ENCODE measurements at places on chromosomes 7 and 10.

GRCh38 chr7:17472518-17472917 is 174.1 kb downstream of the AHR start:
- DNase-seq: no peak

GRCh38 chr7:36279200-36279925 is 110.3 kb upstream of the ANLN start:
- no peak for DNase-seq

- DNase-seq: no peak
Measured at GRCh38 chr7:21962677-21963076, 17.0 kb upstream of the CDCA7L start.

DNA sequence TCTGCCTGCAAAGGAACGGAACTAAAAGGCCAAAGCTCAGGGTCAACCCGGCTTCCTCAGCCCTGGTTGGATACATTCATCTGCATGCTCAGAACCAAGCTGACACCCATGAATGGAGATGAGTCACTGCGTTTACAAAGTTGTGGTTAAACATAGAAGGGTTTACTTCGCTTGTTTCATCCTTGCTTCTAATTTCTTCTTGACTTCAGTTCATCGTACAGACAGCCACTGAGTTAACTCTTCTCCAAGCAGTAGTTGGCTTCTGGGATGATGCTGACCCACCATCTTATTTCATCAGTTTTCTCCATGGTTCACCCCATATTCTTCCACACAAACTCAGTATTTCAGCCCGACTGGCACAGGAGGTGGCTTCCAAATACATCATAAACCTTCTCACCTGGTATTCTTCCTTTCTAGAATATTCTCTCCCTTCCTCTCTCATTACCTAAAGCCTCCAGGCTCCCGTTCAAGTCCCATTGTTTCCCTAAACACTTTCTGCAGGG is 166.3 kb upstream of the RNF32 start:
- no peak for DNase-seq

DNA sequence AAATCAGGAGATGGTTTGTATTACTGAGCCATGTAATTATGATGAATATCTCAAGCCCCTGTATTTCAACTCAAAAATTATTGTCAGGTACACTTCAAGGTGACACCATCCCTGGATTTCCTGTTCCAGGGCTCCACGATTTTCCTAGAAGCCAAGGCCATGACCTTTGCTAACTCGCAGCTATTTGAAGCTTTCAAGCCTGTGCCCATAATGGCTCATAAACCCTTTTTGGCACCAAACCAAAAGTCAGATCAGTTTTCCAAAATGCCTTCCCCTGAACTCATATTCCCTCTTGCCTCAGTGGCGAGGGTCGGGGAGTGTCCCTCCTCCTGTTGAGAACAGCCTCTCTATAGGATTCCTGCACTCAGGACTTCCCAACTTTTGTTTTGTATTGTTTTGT is 70.8 kb downstream of the HIP1 start:
- no peak for DNase-seq

DNA sequence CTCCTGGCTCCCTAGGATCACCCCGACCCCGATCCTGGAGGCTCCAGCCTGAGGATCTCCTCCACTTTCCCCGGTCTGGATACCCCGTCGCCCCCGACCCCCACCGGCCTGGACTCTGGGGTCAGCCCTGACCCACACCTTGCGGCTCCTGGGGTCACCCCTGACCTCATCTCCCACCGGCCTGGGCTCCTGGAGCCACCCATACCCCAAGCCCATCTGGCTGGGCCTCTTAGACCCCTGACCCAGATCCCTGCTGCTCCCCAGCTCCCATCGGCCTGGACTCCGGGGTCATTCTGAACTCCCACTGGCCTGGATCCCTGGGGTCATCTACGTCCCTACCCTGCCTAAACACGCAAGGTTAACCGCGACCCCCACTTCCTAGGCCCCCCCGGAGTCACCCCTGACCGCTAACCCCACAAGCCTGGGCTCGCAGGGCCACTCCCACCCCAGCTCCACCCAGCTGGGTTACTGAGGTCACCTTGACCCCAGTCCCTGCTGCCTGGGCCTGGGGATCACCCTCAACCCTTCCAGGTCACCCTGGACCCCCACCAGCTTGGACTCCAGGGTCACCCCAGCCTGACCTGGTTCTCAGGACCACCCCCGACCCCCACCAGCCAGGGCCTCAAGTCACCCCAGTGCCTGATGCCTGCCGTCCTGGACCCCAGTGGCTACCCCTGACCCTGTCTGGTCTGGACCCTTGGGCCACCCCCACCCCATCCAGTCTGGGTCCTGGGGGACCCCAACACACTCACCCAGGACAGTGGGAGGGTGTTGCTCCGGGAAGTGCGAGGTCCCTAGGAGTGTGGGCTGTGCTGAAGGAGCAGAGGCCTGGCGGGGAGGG is 1.2 kb downstream of the FOXK1 start:
- peak; percentile 19 for DNase-seq

- no peak for DNase-seq
Measured at GRCh38 chr7:30177186-30177585, 42.4 kb downstream of the MTURN start.

- DNase-seq: no peak
Measured at GRCh38 chr7:91570560-91570959, 306.3 kb downstream of the FZD1 start.

- DNase-seq: no peak
Measured at GRCh38 chr10:103776878-103777591, 78.3 kb downstream of the SH3PXD2A start.

DNA sequence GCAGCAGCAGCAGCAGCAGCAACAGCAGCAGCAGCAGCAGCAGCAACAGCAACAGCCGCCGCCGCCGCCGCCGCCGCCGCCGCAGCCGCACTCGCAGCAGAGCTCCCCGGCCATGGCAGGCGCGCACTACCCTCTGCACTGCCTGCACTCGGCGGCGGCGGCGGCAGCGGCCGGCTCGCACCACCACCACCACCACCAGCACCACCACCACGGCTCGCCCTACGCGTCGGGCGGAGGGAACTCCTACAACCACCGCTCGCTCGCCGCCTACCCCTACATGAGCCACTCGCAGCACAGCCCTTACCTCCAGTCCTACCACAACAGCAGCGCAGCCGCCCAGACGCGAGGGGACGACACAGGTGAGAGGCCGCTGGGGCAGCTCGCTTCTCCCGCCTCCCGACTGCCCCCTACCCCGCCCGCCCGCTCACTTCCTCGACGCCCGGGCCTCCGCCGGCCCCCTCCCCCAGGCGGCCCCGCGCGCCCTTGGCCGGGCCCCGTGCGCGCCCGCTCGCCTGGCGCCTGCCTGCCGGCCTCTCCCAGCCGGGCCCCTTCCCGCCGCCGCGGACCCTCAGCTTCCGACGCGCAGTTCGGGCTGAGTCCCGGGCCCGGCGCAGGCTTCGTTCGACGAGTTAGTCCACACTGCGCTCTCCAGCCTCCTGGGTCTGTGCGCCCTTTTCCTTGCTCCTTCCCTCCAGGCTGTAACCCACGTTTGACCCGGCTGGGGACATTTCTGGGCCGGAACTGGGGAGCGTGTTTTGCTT is 882 bp downstream of the DLX6 start:
- peak; percentile 65 for DNase-seq

- no peak for DNase-seq
Measured at GRCh38 chr10:128097783-128098182, 28.4 kb downstream of the MKI67 start.

DNA sequence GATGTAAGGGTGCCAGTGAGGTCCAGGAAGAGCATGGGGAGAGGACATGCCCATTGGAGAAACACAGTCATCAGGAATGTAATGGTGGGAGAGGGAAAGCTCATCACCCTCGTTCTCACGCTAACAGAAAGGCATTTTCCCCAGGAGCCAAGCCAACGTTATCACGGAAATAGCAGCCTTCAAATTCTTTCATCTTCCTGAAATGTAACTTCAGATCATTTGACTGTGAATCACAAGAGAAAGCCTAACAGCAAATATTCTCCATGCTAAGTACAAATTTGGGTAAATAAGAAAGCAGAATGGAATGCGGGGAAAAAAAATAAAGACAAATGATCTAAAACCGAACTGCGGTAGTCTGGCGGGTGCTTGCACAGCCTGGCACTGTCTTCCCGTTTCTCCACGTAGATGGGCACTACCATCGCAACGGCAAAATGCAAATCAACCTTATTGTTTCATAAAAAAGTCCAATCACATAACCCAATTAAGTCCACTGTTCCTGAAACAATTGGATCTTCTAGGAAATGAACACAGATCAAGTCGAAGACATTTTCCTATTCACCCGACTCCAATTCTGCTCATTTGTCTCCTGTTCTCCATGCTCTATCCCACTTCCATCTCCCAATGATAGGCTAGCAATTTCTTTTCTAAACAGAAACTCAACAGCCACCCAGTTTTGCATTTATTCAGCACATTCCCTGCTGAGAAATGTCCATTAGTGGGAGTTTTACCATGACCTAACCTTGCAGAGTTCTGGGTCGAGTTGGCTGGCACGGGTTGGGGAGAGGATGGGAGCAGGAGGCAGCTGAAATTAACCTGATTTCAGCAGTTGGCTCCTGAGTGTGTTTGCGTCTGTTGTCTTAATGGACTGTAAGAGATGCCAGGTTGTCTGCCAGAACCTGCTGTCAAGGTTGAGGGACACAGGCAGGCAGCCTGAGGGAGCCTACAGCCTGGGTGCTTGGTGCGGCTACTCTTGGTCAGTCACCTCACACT is 74.6 kb upstream of the FRMD4A start:
- DNase-seq: peak; percentile 73

- no peak for DNase-seq
Measured at GRCh38 chr7:50649259-50649885, 84.2 kb upstream of the DDC start.

- DNase-seq: no peak
Measured at GRCh38 chr7:157897681-157898080, 560.9 kb downstream of the DNAJB6 start.

All from AG20443 (cell line).